ENCODE measurements at places on chromosomes 5 and 9. TPM values are rescaled to one million over a fixed set of nuclear protein-coding genes. Genes with fewer than 3 reads are reported as not detected.
A peak's percentile ranks its signal among the peaks of the same experiment; 100 is the strongest.

DNA sequence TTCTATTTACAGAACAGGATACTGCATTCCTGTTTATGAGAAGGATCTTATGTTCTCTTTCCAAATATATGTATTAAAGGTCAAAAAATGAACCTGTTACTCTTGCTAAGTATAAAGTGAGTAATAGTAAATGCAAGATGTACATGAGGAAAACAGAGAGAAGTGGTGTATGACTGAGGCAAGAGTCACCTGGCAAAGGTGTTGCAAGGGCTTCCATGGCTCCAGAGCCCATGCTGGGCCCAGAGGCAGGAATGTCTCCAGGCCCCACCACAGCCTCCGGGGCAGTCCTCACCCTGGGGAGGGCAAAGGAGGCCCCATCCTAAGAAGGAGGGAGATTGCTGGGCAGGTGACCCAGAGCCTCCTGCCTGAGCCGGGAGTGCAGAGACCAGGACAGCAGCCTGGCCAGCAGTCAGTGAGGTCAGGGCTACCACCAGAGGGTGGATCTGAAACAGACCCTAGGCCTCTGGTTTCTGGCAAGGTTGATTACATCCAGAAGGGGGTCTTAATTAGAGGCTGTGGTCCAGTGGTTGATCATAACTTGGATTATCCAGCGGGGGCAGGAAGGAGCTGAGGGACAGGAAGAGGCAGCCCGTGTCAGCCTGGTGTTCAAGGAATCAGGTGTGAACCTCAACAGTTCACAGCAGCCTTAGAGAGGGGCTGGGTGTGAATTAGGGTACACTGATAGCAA is 57.3 kb upstream of the CPLX2 start:
- peaks cover 46% of the 10 kb centered on the region for H3K27me3 ChIP-seq
- peaks cover 2% of the 10 kb centered on the region for H3K4me1 ChIP-seq
- no peak overlapping the region for H3K4me3 ChIP-seq
- no peak overlapping the region for H3K27ac ChIP-seq
- no peak for DNase-seq

- H3K4me3 ChIP-seq: no peak overlapping the region
- no peak for DNase-seq
- no peaks in the 10 kb centered on the region for H3K36me3 ChIP-seq
- no peaks in the 10 kb centered on the region for H3K4me1 ChIP-seq
- no peaks in the 10 kb centered on the region for H3K27me3 ChIP-seq
- H3K27ac ChIP-seq: no peak overlapping the region
Observed at GRCh38 chr9:22840641-22841040, 394.0 kb downstream of the DMRTA1 start.

GRCh38 chr5:1172007-1172581 is 29.3 kb upstream of the SLC6A19 start:
- H3K27me3 ChIP-seq: peaks cover 24% of the 10 kb centered on the region
- no peak overlapping the region for H3K27ac ChIP-seq
- H3K4me3 ChIP-seq: no peak overlapping the region

GRCh38 chr5:39761199-39761950 is 336.6 kb upstream of the DAB2 start:
- no peaks in the 10 kb centered on the region for H3K36me3 ChIP-seq
- no peak for DNase-seq
- H3K27me3 ChIP-seq: peaks cover 15% of the 10 kb centered on the region
- H3K4me3 ChIP-seq: no peak overlapping the region

- H3K4me3 ChIP-seq: no peak overlapping the region
- DNase-seq: no peak
- no peaks in the 10 kb centered on the region for H3K4me1 ChIP-seq
Observed at GRCh38 chr5:104080646-104081175, 518.1 kb upstream of the NUDT12 start.

DNA sequence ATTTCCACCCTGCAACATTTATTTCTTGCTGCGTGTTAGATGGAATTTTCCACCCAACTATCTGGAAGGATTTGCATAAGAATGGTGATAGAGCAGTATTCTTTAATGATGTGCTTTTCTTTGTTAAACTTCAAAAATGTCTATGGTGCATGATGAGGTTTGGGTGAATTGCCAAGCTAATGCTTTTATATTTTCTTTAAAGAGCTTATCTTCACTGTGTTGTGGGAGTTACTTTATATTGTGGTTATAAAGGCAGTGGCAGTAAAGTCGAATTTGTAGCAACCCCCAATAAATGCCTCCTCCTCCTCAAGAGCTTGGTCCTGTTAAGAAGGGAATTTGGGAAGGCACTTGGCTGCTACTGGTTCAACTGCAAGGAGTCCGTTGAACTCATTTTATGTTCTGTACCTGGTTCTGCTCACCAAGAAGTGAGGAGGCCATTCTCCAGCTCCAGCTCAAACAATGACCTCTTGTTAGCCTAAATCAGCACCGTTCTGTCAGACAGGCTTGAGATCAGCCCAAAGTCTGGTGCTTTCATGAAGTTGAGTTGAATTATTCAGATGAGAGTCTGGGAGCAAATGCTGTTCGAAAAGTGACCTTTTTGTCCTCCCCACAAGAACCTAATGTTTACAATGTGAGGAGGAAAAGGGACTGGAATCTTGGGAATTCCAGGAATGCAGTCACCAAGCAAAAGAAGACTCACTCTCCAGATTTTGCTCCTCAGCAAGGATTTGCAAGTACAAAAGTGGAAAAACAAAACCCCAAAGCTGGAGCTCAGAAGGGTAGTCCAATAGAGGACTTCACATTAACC is 217.0 kb downstream of the TMEM38B start:
- DNase-seq: no peak
- H3K27me3 ChIP-seq: peaks cover 5% of the 10 kb centered on the region
- H3K4me3 ChIP-seq: no peak overlapping the region
- no peak overlapping the region for H3K27ac ChIP-seq
- no peaks in the 10 kb centered on the region for H3K4me1 ChIP-seq

DNA sequence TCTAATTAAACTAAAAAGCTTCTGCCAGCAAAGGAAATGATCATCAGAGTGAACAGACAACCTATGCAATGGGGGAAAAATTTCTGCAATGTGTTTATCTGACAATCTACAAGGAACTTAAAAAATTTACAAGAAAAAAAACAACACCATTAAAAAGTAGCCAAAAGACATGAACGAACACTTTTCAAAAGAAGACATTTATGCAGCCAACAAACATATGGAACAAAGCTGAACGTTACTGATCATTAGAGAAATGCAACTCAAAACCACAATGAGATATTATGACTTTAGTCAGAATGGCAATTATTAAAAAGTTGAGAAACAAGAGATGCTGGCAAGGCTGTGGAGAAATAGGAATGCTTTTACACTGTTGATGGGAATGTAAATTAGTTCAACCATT is 530.4 kb upstream of the DAB2 start:
- peaks cover 2% of the 10 kb centered on the region for H3K36me3 ChIP-seq
- no peak overlapping the region for H3K27ac ChIP-seq
- no peak for DNase-seq
- no peaks in the 10 kb centered on the region for H3K27me3 ChIP-seq
- no peak overlapping the region for H3K4me3 ChIP-seq
- peaks cover 3% of the 10 kb centered on the region for H3K4me1 ChIP-seq

DNA sequence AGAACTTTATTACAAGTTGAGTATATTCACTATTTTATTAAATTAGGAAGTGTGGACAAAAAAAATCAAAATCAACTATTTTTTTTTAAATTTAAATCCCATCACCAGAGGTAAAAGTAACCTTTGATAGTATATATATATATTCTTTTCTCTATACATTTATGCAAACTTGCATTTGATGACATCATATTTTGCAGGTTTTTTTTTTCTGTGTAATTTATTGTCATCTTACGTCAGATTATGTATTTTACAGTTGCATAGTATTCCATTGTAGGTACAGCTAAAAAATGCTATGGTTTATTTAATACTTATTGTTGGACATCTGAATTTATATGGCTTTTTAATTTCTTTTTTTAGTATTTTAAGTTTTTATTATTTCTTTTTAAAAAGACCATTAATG is 25.5 kb downstream of the APC start:
- H3K27ac ChIP-seq: no peak overlapping the region
- DNase-seq: no peak
- no peaks in the 10 kb centered on the region for H3K27me3 ChIP-seq
- H3K4me1 ChIP-seq: peaks cover 4% of the 10 kb centered on the region

- no peak overlapping the region for H3K4me3 ChIP-seq
- H3K27me3 ChIP-seq: no peaks in the 10 kb centered on the region
- H3K4me1 ChIP-seq: peaks cover 14% of the 10 kb centered on the region
- DNase-seq: no peak
Observed at GRCh38 chr9:99038484-99038820, 66.5 kb upstream of the TGFBR1 start.

- DNase-seq: no peak
- no peaks in the 10 kb centered on the region for H3K36me3 ChIP-seq
- H3K27me3 ChIP-seq: peaks cover 30% of the 10 kb centered on the region
Observed at GRCh38 chr5:568061-568781, 43.9 kb upstream of the CEP72 start.

GRCh38 chr9:110319781-110320492 is 17.7 kb downstream of the TXNDC8 start:
- no peak for DNase-seq
- peaks cover 15% of the 10 kb centered on the region for H3K27me3 ChIP-seq
- H3K4me1 ChIP-seq: peaks cover 9% of the 10 kb centered on the region
- no peak overlapping the region for H3K4me3 ChIP-seq
- no peak overlapping the region for H3K27ac ChIP-seq
- no peaks in the 10 kb centered on the region for H3K36me3 ChIP-seq

DNA sequence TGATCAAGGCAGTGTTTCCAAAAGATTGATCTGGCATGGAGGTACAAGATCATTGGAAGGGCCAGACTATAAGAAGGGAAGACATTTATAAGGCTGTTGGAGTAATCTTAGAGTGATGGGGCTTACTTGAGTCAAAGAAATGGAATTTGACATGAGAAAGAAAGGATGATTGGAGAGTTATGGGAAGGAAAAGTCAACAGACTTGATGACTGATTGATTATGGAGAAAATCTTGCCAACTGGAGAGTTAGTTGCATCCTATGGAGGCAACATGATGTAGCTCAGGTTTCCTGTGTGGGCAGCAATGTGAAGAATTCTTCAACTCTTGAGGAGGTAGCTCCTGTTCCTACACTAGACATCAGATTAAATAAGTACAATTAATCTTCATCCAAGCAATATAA is 10.9 kb upstream of the MAST4 start:
- no peaks in the 10 kb centered on the region for H3K4me1 ChIP-seq
- H3K27ac ChIP-seq: no peak overlapping the region
- no peak for DNase-seq
- H3K4me3 ChIP-seq: no peak overlapping the region
- peaks cover 40% of the 10 kb centered on the region for H3K27me3 ChIP-seq

GRCh38 chr5:86675311-86675710 is 57.6 kb downstream of the COX7C start:
- H3K27ac ChIP-seq: no peak overlapping the region
- peaks cover 23% of the 10 kb centered on the region for H3K27me3 ChIP-seq
- H3K36me3 ChIP-seq: no peaks in the 10 kb centered on the region
- H3K4me3 ChIP-seq: no peak overlapping the region
- H3K4me1 ChIP-seq: no peaks in the 10 kb centered on the region

DNA sequence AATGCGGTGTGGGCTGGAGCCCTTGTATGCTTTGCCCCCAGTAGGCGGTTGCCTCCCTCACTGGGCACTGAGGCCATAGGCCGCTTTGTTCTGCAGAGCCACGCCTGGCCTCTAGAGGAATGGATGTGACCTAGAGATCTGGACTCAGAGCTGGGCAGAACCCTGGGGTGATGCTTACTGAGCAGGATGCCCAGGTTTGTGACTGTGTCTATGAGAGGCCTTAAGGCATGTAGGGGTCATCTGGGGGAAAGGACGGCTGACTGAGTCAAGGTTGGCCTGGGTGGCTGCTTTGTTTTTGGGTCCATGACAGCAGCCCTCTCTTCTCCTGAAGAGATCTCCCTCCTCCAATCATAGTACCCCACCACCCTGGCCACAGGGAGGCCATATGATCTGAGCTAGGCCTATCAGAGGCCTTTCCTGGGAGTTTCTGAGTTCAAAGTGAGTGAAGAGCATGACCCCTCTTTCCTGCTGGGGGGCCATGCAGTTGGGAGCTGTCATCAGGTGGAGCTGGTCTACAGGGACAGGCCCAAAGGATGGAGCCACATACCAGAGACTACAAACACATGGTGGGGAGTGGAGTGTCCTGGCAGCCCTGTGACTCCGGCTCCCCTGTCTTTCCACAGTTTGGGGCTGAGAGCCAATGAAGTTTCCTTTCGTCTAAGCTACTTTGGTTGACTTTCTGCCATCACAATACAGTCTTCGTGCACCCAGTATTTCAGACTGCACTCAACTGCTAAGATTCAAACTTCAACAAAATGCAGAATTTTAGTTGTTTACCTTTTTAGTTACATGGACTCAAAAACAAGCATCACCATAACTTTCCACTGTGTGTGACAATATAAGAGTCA is 165.4 kb downstream of the AUH start:
- no peaks in the 10 kb centered on the region for H3K36me3 ChIP-seq
- no peak for DNase-seq
- no peaks in the 10 kb centered on the region for H3K27me3 ChIP-seq
- no peak overlapping the region for H3K4me3 ChIP-seq
- no peak overlapping the region for H3K27ac ChIP-seq

DNA sequence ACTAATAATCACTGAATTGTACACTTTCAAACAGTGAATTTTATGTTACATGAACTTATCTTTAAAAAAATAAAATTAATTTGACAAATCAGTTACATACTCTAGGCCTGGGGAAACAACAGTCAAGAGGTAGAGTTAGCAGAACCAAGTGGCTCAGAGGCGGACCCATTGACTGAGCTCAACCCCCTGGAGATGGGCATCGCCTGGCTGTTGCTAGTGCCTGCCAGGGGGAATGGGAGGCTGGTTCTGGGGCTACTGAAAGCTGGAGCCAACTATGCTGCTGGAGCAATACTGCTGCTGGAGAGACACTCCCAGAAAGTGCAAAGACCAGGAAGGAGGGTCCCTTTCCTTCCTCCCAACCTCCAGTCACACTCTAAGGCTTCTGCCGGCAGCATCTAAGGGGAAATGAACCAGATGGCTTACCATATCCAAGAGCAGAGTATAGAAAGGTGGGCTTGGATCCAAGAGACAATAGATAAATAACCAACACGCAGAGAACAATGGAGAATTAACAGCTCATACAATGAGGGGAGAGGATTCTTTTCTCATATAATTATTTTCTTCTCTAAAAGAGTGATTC is 40.3 kb upstream of the ANKRD55 start:
- H3K27me3 ChIP-seq: no peaks in the 10 kb centered on the region
- DNase-seq: no peak
- peak overlapping the region; percentile 8 for H3K27ac ChIP-seq
- H3K36me3 ChIP-seq: peaks cover 5% of the 10 kb centered on the region

DNA sequence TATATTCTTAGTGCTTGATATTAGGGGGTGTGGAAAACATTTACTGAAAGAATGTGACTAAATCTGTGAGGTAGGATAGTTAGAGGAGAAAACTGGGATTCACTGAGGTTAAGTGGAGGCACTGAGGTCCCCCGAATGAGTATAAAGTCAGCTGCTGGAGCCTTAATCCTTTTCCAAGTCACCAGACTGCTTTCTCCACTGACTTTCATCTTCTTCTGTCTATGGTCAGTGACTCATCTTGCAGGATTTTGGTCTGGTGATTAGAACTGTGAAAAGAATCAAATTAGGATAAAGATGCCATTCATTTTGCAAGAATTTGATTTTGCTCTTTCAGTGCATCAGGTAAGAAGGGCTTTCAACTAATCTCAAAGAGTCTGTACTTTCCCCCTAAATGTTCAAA is 89.3 kb upstream of the ALDH1A1 start:
- H3K4me3 ChIP-seq: no peak overlapping the region
- no peaks in the 10 kb centered on the region for H3K4me1 ChIP-seq
- peaks cover 2% of the 10 kb centered on the region for H3K36me3 ChIP-seq

The DNAI1 gene
- not detected for total RNA-seq

The CDC20B gene
- total RNA-seq: not detected

The PNPLA7 gene
- 7.3 TPM for total RNA-seq

The TRPM3 gene
- total RNA-seq: not detected

The CARD6 gene
- total RNA-seq: 1.7 TPM

The SLCO6A1 gene
- total RNA-seq: not detected

The CTXN3 gene
- total RNA-seq: not detected

The NUTM2F gene
- total RNA-seq: not detected

The EIF4E1B gene
- total RNA-seq: not detected

The ACOT12 gene
- total RNA-seq: not detected

Data from T-helper 17 cell (primary cell).